NCI-H748 treated with DMSO at 0.1 percent for 48 hours (cell line): ENCODE measurements at places on chromosomes 5 and 9.

DNA sequence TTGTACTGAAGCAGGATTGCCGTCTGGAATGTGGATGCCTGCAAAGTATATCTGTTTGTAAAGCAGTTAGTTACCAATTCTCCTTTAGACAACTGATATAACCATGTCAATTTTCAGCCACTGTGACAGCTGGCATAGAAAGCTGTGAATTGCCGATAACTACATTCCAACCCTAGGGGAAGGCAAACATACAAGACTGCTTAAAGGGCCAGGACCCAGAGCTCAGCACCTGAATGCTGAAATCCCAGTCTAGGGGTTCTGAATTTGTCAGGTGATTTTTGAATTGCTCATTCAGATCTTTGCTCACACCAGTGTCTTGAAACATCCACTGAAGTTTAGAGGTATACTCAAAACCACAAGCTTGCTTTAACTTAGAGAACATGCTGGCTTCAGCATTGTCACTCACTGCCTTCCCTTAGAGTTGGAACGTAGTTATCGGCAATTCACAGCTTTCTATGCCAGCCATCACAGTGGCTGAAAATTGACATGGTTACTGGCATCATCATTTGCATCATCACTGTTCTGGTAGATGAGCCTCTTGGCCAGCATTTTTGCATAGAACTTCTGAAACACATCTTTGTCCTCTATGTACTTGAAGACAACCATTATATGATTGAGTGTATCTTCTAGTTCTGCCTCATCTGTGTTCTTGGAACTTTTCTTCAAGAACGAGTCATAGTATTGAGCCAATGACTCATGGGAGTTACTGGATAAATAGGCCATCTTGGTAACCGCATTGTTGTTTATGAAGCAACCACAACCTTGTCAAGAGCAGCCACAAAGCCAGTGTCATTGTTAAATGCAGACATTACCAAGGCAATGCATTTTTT is 82.1 kb downstream of the CCDC192 start:
- no peak for DNase-seq

DNA sequence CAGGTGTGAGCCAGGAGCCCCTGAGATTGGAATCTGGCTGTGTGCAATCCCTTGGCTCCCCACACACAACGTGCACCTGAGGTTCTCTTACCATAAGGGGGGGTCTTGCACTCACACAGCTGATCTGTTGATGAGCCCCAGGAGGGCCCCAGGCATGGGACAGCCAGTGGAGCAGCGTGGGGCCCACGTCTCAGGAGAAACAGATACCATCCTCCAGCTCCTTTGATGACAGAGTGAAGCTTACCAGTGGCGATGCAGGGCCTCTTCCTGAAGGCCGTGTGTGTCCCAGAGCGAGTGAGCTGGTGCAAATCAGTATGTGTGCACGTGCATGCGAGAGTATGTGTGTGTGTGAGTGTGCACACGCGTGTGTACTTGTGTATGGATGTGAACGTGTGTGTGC is 287.4 kb downstream of the IRX1 start:
- DNase-seq, result no peak

DNA sequence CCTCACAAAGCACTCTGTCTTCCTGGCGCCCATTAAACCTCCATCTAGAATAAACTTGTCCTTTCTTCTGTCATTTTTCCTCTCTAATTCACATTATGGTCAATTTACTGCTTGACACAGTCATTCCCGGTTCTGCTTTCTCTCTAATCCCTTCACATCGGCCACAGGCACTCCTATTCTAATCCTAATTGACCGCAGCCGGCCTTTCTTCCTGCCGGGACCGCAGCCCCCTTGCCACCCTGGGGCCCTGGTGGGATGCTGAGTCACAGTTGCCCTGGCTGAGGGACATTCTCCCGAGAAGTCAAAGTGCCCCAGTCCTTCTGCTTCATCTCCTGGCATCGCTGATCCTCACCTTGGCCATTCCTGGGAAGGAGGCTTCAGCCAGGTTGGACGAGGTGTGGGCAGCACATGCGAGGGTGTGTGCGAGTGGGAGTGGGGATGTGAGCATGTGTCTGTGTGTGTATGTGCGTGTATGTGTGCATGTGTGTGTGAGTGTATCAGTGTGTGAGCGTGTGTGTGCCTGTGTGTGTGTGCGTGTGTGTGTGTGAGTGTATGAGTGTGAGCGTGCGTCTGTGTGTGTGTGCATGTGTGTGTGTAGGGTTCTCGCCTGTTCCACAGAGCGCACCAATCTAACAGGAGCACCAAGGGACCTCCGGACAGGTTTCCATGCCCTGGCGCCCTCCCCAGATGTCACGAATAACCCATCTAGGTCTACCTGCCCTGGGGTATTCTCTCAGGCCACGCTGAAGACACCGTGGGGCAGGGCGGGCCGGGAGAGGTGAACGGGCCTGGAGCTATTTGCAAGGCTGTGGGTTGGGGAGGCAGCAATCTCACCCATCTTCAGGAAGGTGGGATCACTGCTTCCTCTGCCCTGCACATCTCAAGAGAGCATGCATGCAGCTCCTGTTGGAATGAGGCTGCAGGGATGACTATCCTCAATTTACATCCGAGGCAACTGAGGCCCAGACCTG is 191.2 kb downstream of the PAX5 start:
- no peak for DNase-seq

DNA sequence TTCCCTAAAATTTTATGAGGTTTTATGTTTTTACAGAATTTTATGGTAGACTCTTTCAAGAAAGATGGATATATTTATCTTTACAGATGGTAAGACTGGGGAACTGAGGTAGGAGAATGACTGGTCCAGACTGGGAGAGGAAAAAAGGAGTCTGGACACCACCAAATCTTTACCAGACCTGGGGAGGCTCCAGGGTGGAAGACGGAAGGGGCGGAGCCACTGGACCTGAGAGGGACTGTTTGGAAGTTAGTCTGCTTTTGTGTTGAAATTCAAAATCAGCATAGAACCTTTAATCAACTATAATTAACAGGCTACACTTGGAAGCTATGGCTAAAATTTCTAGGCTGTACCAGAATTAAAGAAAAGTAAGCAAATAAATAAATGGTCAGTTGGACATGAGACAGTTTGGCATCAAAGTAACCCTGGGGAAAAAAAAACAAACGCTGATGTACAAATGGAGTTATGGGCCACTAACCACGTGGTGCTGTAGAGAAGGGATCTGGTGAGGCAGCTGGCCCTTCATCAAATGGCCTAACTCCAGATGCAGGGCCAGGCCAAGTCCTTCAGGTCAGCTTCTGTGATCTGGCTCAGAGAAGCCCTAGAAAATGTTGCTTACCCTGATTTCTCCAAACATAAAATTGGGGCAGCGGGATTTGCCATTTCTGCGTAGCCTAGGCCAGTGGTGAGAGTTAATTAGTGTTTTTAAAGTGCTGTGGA is 155.1 kb downstream of the ARSB start:
- DNase-seq, result no peak

DNA sequence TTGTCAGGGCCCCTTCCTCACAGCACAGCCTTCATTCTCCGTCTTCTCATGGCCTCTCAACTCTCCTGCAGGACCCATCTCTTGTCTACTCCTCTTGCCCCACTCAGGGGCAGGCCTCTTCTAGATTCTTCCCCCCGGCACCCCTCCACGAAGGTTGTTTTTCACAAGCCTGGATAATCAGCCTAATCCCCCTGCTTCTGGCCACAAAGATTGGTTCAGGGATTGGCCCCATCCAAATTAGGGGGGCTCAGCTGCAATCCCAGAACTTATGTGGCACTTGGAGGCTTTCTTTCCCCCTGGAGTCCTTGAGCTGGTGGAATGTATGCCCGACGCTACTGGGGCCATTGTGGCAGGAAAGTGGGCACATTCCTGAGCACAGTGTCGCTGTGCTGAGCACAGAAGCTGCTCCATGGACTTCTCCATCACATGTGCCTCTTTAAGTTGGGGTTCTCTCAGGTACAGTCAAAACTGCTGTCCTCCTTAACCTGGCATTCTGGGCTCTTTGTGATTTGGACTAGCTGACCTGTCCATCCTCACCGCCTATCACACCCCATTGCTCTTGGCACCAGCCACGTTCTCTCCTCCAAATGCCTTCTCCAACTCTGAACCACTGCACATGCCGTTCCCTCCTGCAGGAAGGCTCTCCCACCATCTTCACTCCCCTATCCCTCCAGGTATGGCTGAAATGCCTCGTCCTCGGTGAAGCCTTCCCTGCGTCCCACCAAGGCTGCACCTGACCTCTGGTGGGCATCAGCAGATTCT is 66.8 kb upstream of the RNF130 start:
- no peak for DNase-seq
